Lung (tissue), 17 donors: ENCODE measurements at places on chromosomes 3 and 15.

- DNase-seq = no peak
Measured at GRCh38 chr3:3625544-3626271, 173.5 kb upstream of the LRRN1 start.

DNA sequence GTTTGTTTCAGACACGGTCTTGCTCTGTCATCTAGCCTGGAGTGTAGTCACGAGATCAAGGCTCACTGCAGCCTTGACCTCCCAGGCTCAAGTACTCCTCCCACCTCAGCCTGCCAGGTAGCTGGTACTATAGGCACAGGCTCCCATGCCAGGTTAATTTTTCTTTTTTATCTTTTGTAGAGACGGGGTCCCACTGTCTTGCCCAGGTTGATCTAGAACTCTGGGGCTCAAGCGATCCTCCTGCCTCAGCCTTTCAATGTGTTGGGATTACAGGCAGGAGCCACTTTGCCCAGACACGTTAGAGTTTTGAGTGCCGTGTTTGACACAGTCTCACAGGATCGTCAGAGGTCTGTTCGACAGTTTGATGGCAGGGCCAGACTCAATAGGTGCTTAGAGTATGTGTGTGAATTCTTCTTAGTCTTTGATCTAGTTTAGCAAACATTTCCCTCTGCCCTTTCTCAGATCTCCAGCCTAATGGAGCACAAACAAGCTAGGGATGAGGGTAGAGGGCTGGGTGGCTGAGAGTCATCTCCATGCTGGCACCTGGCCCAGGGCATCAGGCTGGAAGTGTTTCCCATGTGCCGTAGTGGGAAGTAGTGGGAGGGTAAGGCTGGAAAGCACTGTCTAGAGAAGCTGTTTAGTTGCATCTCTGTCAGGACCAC, 66.1 kb upstream of the DLG1 start:
- DNase-seq = no peak

- no peak for DNase-seq
Measured at GRCh38 chr3:13746385-13746784, 133.5 kb downstream of the WNT7A start.

GRCh38 chr3:150748684-150749047, 14.3 kb downstream of the SIAH2 start:
- no peak for DNase-seq

DNA sequence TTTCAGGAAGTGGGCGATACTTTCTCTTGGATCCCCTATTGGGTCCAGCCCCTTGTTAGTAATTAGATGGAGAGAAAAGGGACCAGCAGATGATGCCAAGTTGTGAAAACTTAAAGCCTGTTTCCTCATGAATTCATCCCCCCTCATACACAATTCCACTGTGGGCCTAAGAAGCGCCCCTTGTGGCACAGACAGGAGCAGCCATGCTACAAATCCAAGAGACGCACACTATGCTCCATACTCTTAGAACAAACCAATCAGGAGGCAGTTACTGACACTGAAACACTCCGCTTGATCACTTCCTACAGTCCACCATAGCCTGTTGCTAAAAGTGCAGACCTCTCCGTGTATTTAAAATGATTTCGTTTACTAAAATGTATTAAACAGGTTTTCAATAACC, 111.3 kb upstream of the ARRDC4 start:
- DNase-seq = no peak

DNA sequence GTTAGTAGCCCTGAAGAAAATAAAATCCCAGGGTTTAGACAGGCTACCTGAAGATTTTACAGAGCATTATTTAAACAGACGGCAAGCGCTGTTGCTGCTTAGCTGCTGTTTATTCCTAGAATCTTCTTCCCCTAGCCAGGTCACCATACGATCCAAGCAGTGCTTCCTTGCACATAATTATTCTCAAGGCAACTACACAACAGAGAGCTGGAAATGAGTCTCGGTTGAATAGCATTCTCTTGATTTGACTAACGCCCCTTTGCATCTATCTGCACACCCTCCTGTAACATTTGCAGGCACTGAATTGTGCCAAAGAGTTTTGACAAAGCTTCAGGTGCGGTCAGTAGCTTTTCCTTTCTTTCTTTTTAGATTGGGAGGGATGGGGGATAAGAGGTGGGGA, 564.4 kb downstream of the TBL1XR1 start:
- no peak for DNase-seq

DNA sequence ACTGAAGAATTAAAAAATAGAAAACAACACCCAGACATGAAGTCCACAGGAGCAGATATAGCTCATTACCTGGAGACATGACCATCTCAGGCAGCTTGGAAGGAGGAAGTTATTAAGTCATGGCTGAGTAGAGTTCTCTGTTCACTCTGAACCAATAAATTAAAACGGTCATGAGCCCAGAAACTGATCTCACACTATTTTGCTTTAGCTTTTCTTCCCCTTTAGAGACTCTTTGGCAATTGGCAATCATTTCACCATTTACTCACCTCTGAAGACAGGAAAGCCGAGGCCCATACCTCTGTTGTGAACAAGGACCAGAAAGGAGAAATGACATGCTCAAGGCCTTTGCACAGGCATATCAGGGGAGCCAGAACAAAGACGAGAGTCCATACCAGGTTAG, 26.6 kb downstream of the CLDN18 start:
- no peak for DNase-seq

- DNase-seq = no peak
Measured at GRCh38 chr15:48266024-48266689, 60.1 kb downstream of the SLC12A1 start.

DNA sequence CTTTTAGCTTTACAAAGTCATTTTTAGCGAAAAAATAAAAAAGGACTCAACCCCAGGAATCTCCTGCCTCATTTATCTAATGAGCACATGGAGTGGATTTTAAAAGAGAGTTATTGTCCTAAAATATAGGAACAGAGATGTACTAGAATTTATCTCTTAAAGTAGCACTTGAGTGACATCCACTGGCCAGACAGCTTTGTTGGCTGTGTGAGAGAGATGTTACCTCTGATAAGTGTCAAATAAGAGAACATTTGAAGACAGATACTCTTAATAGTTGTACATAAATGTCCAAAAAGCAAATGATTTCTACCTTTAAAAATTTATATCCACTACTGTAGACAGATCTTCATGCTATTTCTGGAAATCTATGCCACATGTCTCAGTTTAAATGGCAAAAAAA, 12.3 kb upstream of the MFSD1 start:
- peak; percentile 72 for DNase-seq

DNA sequence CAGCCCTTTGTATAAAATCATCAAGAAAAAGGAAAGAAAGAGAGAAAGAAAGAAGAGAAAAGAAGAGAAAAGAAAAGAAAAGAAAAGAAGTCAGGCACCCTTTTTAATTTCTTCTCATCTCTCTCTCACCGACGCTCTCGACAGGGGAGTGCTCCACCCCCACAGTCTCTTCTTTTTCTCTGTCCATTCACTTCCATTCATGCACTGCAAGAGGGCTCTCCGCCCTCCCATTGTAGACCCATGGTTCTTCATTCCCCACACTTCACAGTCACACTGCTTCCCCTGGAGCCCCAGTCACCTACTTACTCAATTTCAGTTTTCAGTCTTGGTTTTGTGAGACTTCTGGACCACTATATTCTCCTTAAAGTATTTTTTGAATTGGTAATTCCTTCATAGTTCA, 254.7 kb downstream of the SOX2 start:
- no peak for DNase-seq

DNA sequence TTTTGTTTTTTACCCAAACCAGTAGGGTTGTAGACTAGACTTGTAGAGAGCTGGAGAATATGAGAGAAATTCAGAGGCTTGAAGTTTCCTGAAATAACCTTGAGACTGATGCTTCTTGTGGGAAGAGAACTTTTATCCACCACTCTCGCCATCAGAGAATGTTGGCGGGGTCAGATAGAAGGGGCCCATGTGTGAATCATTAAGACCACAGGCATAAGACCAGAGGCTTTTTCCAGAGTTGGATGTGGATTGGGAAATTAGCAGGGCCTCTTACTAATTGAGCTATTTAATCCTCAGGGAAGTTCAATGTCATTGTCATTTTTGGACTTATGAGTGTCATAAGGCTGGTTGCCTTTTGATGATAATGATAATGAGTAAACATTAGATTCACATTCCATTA, 246.9 kb upstream of the THRB start:
- DNase-seq = no peak

DNA sequence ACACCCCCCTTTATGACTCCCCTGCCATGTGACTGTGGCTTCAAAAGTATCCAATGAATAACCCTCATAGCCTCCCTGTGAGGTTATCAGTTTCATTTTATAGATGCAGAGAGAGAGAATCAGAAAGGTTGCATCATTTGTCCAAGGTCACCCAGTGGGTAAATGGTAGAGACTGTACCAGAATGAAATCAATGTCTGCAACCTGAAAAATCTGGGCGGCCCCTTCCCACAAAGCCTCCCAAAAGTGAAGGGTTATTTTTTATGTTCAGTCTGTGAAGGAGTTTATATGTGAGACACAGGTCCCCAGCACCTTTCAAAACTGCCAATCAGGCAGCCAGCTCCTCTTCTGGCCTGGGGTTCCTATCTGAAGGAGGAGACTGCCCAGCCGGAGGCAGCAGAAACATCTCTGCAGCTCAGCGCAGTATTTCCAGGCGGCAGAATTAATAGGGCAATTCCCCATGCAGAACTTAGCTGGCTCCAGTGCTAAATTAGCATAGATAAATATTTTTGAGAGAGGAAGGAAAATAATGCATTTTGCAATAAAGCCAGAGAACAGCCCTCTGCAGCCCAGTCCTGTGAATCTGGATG, 130.8 kb upstream of the PRR20G start:
- no peak for DNase-seq

DNA sequence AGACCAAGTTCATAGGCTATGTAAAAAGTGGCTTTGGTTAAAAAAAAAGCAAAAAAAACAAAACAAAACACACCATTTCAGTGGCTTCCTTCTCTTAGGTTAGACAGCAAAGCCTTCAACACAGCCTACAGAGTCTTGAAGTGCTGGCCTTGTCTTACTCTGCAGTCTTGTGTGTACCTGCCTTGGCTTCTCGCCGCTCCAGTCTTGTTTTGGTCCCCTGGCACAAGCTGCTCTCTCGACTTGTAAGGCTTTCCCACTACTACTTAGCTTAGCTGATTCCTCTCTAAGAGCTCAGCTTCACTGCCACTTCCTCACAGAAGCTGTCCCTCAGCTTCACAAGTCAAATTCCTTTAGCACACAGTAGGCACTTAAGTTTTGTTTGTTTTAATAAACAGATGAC, 63.0 kb downstream of the ST3GAL6 start:
- DNase-seq = no peak

DNA sequence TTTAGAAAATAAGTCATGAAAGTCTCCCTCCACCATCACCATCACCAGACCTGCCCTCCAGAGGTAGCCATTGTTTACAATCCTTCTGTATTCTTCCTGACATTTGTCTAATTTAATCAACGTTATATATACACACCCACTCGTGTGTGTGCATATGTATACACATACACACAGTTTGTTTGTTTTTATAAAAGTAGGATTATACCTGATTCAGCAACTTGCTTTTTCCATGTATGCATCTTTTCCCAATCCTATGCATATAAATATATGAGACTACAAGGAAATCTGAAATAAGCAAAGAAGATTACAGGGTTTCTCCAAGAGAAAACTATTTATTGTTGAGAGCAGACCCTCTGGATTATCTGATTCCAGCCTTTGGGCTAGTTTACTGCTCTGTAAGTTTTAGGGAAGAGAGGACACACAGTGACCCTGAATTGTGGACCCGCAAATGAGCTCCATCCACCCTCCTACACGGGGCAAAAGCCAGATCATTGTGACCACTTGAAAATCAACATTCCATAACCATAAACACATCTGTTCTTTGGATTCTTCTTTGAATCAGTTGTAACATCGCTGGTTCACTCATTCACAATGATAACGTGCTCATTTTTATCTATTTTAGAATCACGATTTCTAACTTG, 104.3 kb downstream of the CPN2 start:
- no peak for DNase-seq

DNA sequence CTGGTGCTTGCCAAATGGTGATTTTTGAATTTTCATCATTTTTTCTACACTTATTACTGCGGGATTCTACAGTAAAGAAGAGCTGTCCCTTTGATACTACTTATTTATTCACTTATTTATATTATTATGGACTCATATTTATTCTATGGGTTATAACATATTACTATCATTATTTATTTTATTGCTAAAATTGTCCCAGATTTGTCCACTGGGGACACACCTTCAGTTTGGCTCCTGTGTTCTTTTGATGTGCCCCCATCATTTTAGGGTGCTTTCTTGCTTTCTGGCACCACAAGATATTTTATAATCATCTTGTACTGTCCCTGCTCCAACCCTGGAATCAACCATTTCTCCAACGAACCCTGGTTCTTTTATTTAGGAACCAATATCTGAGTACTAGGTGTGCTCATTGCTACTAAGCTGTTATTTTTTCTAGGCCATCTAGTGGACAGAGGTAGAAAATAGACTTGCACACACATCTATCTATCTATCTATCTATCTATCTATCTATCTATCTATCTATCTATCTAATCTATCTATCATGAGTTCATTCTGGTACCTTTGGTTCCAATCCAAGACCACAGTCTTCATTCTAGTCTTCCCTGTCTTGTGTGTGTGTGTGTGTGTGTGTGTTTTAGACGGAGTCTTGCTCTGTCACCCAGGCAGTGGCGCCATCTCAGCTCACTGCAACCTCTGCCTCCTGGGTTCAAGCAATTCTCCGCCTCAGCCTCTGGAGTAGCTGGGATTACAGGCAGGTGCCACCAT, 16.0 kb downstream of the SLC22A14 start:
- peak; percentile 10 for DNase-seq

GRCh38 chr15:75891895-75892294, 11.8 kb upstream of the FBXO22 start:
- DNase-seq = no peak
